ENCODE measurements at places on chromosomes 6 and 20.

- no peak for DNase-seq
Measured at GRCh38 chr6:4560221-4561077, 215.8 kb upstream of the CDYL start.

DNA sequence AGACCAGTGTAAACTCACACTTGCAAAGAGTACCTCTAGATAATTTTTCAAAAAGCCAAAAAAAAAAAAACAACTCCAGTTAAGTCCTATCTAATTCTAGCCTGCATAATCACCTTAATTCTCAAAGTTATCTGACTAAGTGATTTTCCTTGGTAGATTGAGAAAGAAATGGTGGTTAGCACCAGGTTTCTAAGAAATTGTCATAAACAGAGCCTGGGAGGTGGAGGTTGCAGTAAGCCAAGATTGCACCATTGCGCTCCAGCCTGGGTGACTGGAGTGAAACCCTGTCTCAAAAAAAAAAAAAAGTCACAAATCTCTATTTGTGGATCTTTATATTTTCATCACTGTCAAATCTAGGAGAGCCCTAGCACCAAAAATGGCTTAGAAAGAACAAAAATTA, 8.9 kb downstream of the FBXO5 start:
- DNase-seq, result no peak

- DNase-seq, result no peak
Measured at GRCh38 chr6:155077331-155077730, 82.2 kb downstream of the TIAM2 start.

GRCh38 chr6:130041594-130041993, 23.2 kb downstream of the L3MBTL3 start:
- DNase-seq, result no peak

- no peak for DNase-seq
Measured at GRCh38 chr6:158374020-158374419, 61.8 kb downstream of the TULP4 start.

DNA sequence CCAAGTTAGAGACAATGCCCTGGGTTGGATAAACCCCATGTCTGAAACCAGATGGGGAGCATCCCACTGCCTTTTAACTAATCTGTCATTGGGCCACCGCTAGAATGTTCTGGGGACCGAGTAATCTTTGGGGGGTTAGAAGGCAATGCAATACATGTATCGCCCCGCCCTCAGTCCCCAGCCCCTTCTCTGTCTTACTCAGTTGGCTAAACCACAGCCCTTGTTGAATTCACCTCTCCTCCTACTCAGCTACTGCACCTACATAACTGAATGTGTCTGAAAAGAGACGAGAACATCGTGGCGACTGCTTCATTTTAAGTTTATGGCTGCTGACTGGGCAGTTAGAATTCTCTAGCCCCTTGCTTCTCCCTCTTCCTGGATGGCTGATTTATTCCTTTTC, 15.1 kb upstream of the CCR6 start:
- no peak for DNase-seq

GRCh38 chr20:63114006-63114692, 101.8 kb downstream of the YTHDF1 start:
- DNase-seq, result no peak

- DNase-seq, result no peak
Measured at GRCh38 chr6:115976321-115976870, 84.3 kb downstream of the FRK start.

GRCh38 chr20:61839912-61840778, 225.5 kb downstream of the TAF4 start:
- no peak for DNase-seq

Measured in GM19239 (cell line).